ENCODE measurements at places on chromosomes 2 and 18. TPM values are rescaled to one million over a fixed set of nuclear protein-coding genes. Genes with fewer than 3 reads are reported as not detected.

- DNase-seq, result no peak
- no peaks in the 10 kb centered on the region for H3K36me3 ChIP-seq
- no peaks in the 10 kb centered on the region for H3K27me3 ChIP-seq
- H3K4me3 ChIP-seq, result no peak overlapping the region
- H3K27ac ChIP-seq, result no peak overlapping the region
Observed at GRCh38 chr2:142128105-142128504, 2.7 kb downstream of the LRP1B start.

- no peaks in the 10 kb centered on the region for H3K36me3 ChIP-seq
- no peak for DNase-seq
- H3K27ac ChIP-seq, result no peak overlapping the region
- peaks cover 2% of the 10 kb centered on the region for H3K4me1 ChIP-seq
- H3K4me3 ChIP-seq, result no peak overlapping the region
Observed at GRCh38 chr2:106304612-106305184, 110.6 kb upstream of the UXS1 start.

DNA sequence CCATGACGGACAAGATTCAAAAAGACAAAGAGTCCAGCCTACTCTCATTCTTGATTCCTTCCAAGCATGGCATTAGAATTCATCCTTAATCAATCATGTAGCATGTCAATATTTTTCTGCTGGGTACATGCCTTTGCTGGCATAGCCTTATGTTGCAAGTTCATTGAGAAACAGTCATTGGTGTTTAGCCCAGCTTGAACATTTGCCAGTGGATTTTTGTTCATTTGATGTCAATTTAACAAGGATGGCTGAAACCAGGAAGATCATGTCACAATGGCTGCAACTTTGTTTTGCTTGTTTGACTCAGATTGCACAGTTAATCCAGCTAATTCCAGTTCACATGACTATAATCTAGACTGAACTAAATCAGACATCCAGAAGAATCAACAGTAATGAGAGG lies 1132.2 kb downstream of the LRP1B start:
- no peak overlapping the region for H3K4me3 ChIP-seq
- H3K4me1 ChIP-seq, result no peaks in the 10 kb centered on the region
- H3K36me3 ChIP-seq, result no peaks in the 10 kb centered on the region

DNA sequence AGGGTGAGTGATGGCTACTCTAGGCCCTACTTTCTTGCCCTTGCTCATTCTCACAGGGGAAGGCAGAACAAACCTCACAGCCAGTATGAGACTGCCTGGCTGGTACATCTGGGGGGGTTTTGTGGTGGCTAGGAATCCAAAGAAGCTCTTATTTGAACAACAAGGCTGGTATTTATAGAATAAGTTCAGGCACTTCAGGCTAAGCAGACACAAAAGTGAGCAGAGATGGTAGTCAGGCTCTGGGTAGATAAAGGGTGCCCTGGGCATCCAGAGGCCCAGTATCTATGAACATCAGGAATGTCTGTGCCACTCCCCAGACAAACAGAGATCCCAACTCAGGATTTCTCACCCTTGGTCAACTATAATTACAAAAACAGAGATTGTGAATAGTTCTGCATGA lies 57.2 kb upstream of the RTN4 start:
- H3K4me3 ChIP-seq, result no peak overlapping the region
- no peak overlapping the region for H3K27ac ChIP-seq
- no peaks in the 10 kb centered on the region for H3K36me3 ChIP-seq
- no peak for DNase-seq

Gene DNAJC5G
- total RNA-seq, result not detected

- no peak overlapping the region for H3K27ac ChIP-seq
- H3K27me3 ChIP-seq, result no peaks in the 10 kb centered on the region
- no peak overlapping the region for H3K4me3 ChIP-seq
- H3K4me1 ChIP-seq, result no peaks in the 10 kb centered on the region
Observed at GRCh38 chr18:22088996-22089640, 80.3 kb upstream of the GATA6 start.

DNA sequence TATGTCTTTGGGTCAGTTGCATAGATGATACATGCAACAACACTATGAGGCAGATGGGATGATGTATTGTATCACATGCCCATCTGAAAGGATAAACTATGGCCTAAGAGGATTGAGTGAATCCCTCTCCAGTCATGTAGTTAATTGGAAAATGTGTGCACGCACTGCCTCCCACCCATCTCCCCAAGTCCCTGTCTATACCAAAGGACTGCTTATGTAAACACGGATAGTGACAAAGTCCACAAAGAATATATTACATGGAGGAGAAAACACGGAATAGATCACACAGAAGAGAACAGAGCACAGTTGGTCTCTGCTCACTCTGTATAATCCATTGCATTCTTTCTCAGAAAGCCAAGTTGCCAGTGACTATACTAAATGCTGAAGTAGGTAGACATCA lies 82.4 kb downstream of the NCKAP5 start:
- H3K36me3 ChIP-seq, result no peaks in the 10 kb centered on the region
- no peak for DNase-seq
- H3K4me1 ChIP-seq, result peaks cover 1% of the 10 kb centered on the region
- no peaks in the 10 kb centered on the region for H3K27me3 ChIP-seq
- H3K4me3 ChIP-seq, result no peak overlapping the region

DNA sequence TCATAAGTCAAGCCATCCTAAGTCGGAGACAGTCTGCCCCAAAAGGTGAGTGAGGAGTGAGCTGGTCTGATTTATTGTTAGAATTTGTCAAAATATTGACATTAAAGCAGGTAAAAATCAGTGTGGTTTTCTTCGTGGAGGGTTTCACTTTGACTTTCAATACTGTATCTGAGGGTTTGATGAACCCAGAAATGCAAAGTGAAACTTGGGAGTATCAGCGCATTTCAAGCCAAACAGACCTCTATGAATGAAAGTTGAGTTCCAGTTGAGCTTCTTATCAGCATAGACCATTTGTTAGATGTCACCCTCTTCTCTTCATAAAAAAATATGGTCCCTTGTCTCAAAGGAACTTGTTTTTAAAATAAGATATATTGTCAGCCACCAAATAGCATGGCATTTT lies 21.7 kb upstream of the CXCR4 start:
- no peak for DNase-seq
- no peak overlapping the region for H3K4me3 ChIP-seq
- H3K27ac ChIP-seq, result no peak overlapping the region
- no peaks in the 10 kb centered on the region for H3K36me3 ChIP-seq
- H3K27me3 ChIP-seq, result no peaks in the 10 kb centered on the region

DNA sequence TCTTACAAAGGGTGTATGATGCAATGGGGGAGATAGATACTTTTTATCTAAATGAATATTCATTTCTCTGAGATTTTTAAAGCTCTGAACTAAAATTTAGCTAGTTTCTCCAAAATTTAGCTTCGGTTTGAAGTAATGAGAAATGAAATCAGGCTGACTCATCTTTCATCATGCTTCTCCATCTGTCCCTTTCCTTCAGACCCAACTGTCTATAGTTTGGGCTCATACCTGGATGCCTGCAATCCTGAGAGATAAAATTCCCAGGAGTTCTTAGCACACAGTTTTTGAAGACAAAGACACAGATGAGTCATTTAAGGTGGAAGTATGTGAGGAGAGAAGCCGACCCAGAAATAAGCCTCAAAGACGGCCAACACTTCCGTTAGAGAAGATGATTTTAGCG lies 336.4 kb upstream of the CDH20 start:
- no peaks in the 10 kb centered on the region for H3K36me3 ChIP-seq
- no peak overlapping the region for H3K27ac ChIP-seq
- no peaks in the 10 kb centered on the region for H3K4me1 ChIP-seq
- DNase-seq, result no peak

DNA sequence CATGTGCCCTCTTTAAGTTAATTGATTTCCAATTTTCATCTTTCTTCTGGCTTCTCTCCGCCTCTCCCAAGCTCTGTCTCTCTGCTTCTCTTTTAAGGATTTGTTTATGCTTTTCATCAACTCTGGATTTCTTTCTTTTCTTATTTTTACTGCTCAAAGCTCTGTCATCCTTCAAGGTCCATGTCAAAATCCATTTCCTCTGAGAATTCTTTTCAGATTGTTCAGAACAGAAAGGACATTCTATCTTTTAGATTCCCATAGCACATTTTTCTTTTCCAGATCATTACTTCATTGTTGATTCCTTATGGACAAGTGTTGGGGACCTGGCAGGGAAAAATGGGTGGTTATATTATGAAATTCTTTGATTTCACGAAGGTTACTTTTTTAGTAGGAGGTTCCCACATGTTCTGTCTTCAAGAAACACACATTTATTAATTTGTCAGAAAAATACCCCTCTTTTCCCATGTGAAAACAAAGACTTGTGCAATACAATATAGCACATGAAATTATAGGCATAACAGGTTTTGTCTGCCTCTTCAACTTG lies 12.3 kb downstream of the PMAIP1 start:
- H3K36me3 ChIP-seq, result no peaks in the 10 kb centered on the region
- H3K27me3 ChIP-seq, result no peaks in the 10 kb centered on the region
- DNase-seq, result no peak
- H3K4me3 ChIP-seq, result no peak overlapping the region
- H3K4me1 ChIP-seq, result no peaks in the 10 kb centered on the region
- H3K27ac ChIP-seq, result no peak overlapping the region

Gene KCNS3
- 1.2 TPM for total RNA-seq

DNA sequence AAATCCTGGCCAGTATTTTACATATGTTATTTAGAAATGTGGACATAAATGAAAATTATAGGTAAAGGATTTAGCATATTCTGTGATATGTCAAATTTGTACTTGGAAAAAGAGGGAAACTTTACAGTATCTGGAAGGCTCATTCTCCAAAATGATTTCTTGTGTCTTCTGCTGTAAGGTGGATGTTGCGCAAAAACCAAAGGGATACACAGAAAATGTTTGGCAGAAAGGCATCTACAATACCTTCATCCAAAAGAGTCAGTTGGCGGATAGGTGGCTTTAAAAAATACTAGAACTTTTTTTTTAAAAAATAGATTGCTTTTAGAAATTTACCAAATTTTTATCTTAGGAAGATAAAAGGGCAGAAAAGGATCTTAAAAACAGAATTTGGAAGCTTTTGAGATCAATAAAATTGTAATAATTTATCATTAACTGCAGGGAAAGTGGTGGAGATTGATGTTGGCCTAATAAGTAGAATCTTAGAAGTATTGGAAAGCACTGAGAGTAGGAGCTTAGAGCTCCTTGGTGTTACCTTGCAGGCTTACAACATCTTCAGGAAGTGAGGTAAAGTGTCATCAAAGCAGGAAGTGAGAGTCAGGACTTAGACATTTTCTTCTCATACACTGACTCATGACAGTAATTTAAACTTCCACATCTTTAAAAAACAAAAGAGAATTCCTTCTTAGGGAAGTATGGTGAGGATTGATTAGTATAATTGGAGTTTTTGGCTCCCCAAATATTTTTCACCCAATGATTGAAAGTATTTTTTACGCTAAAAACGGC lies 2.1 kb downstream of the NABP1 start:
- no peak overlapping the region for H3K4me3 ChIP-seq
- H3K4me1 ChIP-seq, result peaks cover 4% of the 10 kb centered on the region
- DNase-seq, result no peak
- H3K27ac ChIP-seq, result no peak overlapping the region

Gene CD28
- total RNA-seq, result 1.2 TPM

GRCh38 chr18:79634593-79635426 lies 44.8 kb upstream of the CTDP1 start:
- no peak overlapping the region for H3K27ac ChIP-seq
- no peaks in the 10 kb centered on the region for H3K36me3 ChIP-seq
- H3K27me3 ChIP-seq, result no peaks in the 10 kb centered on the region
- no peak overlapping the region for H3K4me3 ChIP-seq
- H3K4me1 ChIP-seq, result no peaks in the 10 kb centered on the region

Gene GCG
- total RNA-seq, result not detected

GRCh38 chr2:189726271-189726670 lies 36.3 kb downstream of the OSGEPL1 start:
- no peaks in the 10 kb centered on the region for H3K4me1 ChIP-seq
- no peak for DNase-seq

GRCh38 chr2:150403457-150403856 lies 84.0 kb downstream of the RND3 start:
- no peaks in the 10 kb centered on the region for H3K27me3 ChIP-seq
- no peak for DNase-seq
- no peaks in the 10 kb centered on the region for H3K4me1 ChIP-seq
- H3K4me3 ChIP-seq, result no peak overlapping the region

DNA sequence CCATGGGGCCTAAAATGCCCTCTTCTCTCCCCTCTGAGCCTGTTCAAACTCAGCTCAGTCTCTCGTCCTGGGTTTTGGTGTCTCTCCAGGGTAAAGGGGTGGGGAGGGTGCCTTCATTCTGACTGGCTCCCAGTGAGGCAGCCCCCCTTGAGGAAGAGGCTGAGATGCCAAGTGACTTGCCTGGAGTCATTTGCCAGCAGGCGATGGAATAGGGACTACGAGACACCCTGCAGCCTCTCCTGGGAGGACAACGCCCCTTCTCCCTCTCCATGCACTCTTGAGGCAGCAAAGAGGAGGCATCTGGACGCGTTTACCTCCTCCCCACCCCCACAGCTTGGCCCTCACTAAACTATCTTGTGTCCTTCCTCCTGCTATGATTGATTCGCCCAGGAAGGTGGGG lies 760 bp upstream of the STON1 start:
- H3K4me1 ChIP-seq, result peaks cover 10% of the 10 kb centered on the region
- no peaks in the 10 kb centered on the region for H3K36me3 ChIP-seq
- no peaks in the 10 kb centered on the region for H3K27me3 ChIP-seq

Gene RTP5
- not detected for total RNA-seq

- H3K36me3 ChIP-seq, result no peaks in the 10 kb centered on the region
- H3K4me1 ChIP-seq, result no peaks in the 10 kb centered on the region
- no peak overlapping the region for H3K27ac ChIP-seq
- no peak for DNase-seq
- no peaks in the 10 kb centered on the region for H3K27me3 ChIP-seq
Observed at GRCh38 chr2:162379719-162380580, 36.0 kb downstream of the GCA start.

DNA sequence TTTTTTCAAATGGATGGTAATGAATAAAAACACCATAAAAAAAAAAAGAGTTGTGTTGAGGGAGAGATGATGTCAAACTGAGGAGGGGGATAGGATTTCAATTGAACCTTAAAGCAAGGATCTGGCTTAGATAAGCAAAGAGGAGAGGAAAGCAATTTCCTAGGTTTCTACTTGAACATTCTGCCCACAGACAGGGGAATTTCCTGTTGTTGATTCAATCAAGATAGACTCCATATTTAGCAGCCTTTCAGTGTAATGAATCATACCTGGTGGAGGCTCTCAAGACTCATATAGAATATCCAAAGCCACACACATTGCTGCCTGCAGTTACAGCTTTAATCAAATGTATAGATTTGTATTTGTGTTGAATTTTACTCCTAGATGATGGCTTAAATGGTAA lies 294.4 kb upstream of the PIK3C3 start:
- no peak for DNase-seq
- H3K4me1 ChIP-seq, result no peaks in the 10 kb centered on the region
- no peak overlapping the region for H3K4me3 ChIP-seq
- H3K36me3 ChIP-seq, result no peaks in the 10 kb centered on the region

DNA sequence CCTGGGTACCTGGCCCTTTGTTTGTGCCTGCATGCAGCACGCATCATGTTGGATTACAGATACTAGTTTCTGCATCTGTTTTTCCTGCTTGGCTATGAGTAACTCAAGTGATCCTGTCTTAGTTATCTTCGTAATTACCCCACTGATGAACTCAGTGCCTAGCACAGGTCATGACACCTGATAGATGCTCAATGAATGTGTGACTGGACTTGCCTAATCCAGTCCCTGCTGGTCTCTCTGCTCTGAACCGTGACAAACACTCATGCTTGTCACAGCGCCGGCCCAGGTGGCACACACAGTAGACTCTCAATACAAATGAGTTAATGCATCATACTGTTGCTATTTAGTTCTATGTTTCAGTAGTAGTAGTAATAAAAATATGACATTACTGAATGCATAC lies 31.2 kb upstream of the NTSR2 start:
- peaks cover 15% of the 10 kb centered on the region for H3K4me1 ChIP-seq
- H3K4me3 ChIP-seq, result no peak overlapping the region
- no peaks in the 10 kb centered on the region for H3K36me3 ChIP-seq
- H3K27me3 ChIP-seq, result no peaks in the 10 kb centered on the region
- DNase-seq, result no peak
- no peak overlapping the region for H3K27ac ChIP-seq
